ENCODE measurements at places on chromosomes 5 and 9.

GRCh38 chr5:36242534-36243485 lies 1.1 kb upstream of the NADK2 start:
- no peak for DNase-seq

DNA sequence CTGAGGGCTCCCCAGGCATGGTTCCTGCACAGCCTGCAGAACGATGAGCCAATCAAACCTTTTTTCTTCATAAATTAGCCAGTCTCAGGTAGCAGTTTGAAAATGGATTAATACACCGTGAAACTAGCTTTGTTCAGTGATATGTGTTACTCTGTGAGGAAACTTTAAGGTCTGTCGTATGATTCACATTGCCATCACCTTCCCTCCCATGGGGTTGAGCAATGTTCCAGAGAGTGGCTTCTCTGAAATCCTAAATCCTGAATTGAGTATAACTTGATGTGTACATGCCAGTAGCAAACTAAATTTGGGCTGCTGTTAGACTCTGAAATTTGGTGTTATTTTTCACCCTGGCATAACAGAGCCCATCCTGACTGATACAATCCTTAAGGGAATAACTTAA lies 866.4 kb upstream of the C9orf72 start:
- no peak for DNase-seq

GRCh38 chr5:79544131-79544530 lies 30.2 kb upstream of the HOMER1 start:
- DNase-seq, result no peak

DNA sequence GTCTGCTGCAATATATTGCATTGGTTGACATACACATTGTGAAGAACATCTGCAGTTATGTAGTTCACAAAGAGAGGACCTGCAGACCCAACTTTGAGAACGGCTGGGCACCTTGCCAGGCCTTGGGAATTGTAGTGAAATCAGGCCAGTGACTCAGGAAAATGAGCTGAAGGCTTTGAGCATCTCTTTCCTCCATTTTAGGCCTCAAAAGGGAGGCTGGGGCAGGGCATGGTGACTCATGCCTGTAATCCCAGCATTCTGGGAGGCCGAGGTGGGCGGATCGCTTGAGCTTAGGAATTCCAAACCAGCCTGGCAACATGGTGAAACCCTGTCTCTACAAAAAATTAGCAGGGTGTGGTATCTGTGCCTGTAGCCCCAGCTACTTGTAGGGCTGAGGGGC lies 1.4 kb upstream of the IPPK start:
- peak; percentile 23 for DNase-seq

DNA sequence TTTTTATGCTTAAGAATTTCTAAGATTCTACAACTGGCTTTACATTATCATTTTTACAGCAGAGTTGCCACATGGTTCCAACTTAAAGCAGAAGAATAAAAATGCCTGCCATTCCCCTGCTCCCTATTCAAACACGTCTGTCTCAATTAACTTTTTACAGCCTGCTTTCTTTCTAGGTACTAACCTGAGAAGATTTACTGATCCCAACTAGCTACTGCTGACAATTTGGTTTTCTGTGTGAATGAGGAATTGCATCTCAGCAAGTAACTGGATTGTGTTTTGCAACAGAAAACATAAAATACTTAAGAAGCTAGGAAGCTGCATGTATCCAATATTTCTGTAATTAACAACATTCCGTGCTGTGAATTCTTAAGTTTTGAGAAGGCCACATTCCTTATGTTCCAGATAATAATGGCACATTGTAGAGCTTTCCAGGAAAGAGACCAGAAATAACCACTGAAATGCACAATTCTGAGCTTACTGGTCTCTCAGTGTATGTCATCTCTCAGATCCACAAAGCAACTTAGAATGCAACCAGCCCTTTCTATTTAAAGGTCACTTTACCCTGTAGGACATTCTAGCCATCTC lies 306.8 kb upstream of the NMUR2 start:
- no peak for DNase-seq

GRCh38 chr5:150624334-150625163 lies 15.9 kb upstream of the SYNPO start:
- peak; percentile 23 for DNase-seq

DNA sequence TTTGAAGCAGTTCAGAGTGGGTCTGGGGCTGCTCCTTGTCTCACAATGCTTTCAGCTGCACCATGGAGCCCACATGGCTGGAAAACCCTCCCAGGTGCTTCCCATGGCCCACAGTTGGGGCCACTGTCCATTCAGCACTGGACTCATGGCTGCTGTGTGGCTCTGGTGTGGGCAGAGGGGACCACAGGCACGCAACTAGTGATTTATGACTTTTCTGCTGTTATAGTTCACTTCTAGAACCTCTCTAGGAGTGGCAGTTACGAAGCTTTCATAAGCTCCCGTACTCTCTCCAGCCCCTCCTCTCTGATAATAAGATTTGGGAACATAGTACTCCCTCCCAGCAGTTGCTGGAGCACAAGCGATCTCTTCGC lies 29.0 kb downstream of the GLRA1 start:
- DNase-seq, result no peak

DNA sequence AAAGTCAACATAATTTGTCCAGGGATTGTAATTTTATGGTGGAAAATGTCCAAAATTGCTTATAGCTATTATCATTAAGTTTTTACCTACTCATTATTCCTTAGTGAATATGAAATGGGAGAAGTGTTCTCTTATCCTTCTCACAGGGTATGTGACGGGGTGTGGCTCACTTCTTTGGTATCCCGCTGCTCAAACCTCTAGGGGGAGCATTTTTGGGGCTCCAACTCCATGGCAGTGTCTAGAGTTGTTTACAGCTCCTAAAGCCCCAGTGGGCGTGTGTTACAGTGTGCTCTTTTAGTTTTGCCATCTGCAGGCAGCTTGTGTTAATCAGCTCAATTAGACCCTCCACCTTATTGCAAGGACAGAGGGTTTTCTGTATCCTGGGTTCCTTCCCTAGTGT lies 89.4 kb downstream of the CDKN2A start:
- peak; percentile 68 for DNase-seq

GRCh38 chr5:131521252-131521651 lies 113.8 kb downstream of the RAPGEF6 start:
- DNase-seq, result no peak

GRCh38 chr9:98594546-98595160 lies 114.1 kb downstream of the GABBR2 start:
- DNase-seq, result no peak

- DNase-seq, result no peak
Observed at GRCh38 chr5:126000507-126000906, 422.7 kb upstream of the GRAMD2B start.

- no peak for DNase-seq
Observed at GRCh38 chr9:5435912-5436311, 1.8 kb downstream of the PLGRKT start.

DNA sequence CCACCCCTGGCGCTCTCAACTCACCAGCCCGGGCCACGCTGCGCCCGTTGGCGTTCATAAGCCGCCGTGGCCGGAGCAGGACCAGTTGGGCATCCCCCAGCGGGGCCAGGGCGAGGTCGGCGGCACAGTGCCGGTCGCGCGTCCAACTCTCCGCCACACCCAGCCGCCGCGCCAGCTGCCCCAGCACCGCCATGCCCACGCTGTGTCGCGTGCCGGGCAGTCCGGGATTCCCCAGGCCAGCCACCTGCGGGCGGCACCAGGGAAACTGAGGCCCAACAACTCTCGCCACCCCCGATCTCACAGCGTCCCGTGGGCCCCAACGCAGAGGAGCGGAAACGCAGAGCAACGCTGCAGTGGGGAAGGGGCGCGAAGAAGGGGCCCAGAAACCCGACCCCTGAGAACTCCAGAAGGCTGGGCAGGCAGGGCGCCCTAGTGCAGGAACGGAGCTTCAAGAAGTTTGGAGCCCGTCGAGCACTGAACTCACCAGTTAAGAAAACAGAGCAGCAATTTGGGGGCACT lies 453 bp downstream of the PTRH1 start:
- no peak for DNase-seq

GRCh38 chr5:403995-404394 lies 39.0 kb upstream of the EXOC3 start:
- DNase-seq, result no peak

- DNase-seq, result no peak
Observed at GRCh38 chr5:16853518-16853917, 82.6 kb downstream of the MYO10 start.

DNA sequence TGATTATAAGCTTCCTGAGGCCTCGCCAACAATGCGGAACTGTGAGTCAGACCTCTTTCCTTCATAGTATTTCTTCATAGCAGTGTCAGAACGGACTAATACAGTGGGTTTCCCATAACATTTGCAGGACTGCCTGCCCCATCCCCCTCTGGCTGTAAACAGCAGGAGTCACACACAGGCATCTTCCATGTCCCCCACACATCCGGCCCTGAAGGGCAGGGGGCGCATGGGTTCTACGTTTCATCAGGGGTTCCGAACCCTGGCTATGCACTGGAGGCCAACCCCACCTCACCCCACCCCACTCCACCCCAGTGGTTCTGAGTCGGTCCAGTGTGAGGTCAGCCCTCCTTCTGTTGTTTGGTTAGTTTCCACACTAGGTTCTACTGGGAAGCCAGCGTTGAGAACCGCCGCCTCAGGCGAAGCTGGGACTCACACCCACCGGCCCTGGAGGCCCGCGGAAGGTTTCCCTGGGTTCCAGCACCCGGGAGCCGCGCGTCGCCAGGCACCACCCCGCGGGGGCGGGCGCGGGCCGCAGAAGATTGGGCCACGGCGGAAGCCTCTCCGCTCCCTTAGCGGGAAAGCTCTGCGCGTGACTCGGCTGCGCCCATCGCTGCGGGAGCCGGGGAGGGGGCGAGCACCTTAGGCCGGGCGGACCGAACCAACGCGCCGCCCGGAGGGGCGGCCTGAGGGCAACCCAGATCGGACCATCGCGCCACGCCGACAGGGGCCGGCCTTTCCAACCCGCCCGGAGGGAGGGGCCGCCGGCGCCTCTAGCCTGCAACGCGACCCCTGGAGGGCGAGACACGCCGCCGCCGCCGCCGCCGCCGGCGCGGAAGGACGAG lies at the start of gene RUSC2:
Gene RUSC2 (plus strand): TSS at position 799 of the 842 bp plus-strand sequence. CDS start 56,411 bp downstream, outside the sequence.
- DNase-seq, result no peak

DNA sequence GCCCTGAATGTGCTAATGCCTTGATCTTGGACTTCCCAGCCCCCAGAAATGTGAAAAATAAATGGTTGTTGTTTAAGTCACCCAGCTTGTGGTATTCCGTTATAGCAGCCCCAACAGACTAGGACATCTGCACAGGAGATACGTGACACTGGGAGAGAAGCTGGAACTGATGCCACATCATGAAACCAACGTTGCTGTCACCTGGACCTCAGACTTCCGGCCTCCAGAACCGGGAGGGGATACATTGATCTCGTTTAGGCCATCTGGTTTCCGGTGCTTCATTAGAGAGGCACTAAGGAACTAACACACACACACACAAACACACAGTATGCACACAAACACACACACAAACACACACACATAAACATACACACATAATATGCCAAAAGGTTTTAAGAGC lies 75.0 kb upstream of the ICE1 start:
- no peak for DNase-seq

DNA sequence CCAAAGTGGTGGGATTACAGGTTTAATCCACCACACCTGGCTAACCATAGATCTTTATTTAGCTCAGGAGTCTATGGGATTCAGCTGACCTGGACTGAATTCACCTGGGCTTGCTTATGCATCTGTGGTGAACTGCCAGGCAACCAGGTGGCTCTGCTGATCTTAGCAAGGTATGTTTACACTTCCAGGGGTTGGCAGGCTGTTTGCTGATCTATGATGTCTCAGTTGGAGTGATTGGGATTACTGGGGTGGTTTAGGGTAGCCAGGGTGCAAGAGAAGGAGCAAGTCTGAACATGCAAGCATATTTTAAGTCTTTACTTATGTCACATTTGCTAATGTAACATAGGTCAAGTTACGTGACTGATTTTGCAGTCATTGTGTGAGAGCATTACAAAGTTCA lies 63.6 kb upstream of the JAK2 start:
- no peak for DNase-seq

DNA sequence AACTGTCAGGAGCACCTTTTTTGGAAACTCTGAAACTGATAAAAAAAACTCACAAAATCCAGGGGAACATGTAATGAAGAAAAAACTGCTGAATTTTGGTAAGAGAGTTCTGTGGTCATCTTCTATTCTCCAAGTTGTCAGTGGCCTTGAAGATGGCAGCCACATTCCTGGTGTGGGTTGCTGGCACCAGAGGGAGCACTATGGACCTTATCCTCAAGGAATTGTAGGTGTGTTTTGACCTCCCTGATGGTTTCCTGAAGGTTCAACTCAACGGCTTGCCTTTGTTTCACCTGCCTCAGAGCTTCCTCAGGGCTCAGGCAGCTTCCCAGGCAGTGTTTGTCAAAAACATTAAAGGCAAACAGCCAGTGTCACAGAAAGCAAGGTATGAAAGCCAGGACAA lies 2.2 kb upstream of the SLC38A9 start:
- DNase-seq, result no peak

DNA sequence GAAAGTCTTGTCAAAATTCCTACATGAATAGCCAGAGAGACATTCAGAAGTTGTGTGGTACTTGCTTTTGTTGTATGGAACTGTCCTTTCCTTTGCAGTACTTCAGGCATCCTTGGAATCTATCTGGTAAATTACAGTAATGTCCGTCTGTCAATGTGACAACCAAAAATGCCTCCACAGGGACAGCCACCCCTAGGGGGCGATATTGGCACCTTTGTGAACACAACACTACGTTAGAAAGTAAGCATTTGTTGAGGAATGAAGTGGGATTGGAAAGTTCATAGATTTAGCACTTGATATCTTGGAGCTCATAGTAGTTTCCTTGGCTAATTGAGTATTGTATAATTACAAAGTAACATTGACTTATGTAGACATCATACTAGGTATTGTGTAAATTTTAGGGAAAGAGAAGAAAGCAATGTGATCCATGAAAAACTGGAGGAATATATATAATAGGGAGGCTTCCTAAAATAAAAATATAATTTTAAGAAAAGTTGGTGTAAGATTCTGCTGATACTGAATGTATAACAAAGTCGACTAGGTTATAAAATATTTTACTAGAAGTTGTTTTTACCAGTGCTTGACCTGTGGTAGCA lies 32.7 kb downstream of the TMEFF1 start:
- DNase-seq, result peak; percentile 84

GRCh38 chr5:75510417-75510835 lies 1.0 kb downstream of the CERT1 start:
- peak; percentile 51 for DNase-seq

DNA sequence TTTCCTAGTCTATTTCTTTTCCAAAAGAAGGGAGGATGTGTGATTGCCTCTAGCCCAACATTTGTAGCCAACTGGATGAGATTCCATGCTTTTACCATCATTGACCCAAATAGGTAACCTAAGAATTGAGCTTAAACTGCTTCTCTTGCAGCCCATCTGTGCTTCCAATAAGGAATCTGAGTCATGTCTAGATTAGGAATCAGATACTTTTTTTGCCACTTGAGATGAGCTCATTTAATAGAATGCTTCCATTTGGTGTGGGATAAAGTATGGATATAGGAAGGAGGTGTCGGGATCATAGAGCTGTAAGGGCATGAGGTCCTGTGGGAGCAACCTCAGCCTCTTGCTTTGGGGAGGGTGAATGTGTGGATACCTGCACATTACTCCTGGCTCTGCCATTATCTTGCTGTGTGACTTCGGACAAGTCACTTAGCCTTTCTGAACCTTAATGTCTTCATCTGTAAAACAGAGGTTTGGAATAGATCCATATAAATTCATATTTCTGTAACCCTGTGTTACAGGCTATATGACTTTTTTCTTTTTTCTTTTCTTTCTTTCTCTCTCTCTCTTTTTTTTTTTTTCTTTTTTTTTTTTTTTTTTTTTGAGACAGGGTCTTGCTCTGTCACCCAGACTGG lies 56.2 kb downstream of the MAP1B start:
- no peak for DNase-seq

GRCh38 chr5:55594671-55595070 lies 59.9 kb upstream of the PLPP1 start:
- no peak for DNase-seq

Data from NAMALWA (cell line).